Activated CD4-positive, CD25-positive, alpha-beta regulatory T cell treated with anti-CD3 and anti-CD28 coated beads, Interleukin-2, amount 50 U/mL, for 72 hours (primary cell): ENCODE measurements at places on chromosomes 2 and 18.

GRCh38 chr2:64008434-64009009, 10.7 kb downstream of the VPS54 start:
- DNase-seq: no peak

DNA sequence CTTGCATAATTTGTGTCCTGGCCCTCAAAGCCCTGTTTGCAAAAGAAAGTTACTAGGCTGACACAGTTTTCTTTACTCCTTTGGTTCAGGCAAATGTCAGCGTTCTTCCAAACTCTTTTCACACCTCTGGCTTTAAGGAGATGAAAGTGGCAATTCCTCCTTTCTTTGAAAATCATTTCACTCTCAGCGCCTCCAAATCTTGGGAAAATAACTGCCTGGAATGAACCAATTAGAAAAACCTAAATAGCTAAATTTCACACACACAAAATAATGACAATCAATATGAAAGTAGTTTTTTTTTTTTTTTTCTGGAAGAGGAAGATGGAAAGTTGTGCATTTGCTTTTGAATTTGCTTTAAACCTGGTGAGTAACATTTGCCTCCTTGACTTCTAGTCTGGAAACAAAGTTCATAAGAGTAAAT, 1.7 kb downstream of the MEIS1 start:
- no peak for DNase-seq

DNA sequence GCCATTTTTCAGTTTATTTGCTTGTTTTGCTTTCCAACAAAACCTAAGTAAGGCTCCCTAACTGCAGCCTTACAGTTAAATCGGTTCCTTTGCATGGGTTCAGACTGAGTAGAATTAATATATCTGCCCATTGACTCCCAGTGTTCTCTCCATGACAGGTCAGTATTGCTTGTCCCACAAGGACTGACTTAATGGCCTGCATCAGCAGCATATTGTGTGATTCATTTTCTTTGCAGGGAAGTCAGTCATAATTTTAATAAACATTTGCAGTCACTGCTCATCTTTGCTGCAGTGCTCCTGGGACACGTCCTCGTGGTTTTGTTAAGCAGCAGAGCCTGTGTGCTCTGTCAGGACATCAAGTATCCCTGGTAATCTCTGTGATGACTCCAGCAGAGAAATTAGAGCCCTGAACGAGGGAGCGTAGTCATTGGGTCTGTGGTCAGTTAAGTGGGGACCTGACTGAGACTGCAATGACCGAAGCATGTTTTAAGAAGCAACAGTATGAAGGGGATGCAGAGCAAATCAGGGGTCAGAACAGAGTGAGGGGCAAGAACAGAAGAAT, 93.3 kb downstream of the CDH20 start:
- no peak for DNase-seq

DNA sequence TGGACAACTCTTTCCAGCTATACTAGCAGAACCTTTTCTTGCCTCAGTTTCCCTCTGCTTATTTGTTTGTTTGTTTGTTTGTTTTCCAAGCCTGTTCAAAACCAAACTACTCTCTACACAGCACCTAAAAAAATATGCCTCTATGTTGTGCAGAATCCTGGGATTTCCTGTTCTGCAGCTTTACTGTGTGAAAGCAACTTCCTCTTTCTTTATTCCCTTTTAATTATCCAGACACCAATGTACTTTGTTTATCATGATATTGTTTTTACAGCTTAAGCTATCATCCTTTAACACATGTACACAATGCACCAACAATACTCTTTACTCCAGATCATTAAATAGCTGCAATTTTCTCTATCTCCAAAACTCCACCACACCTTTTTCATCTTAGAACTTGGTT, 259.5 kb downstream of the EPHA4 start:
- no peak for DNase-seq

GRCh38 chr2:240189686-240190085, 49.2 kb upstream of the OTOS start:
- no peak for DNase-seq

- no peak for DNase-seq
Observed at GRCh38 chr2:98519851-98520250, 75.2 kb downstream of the INPP4A start.

- no peak for DNase-seq
Observed at GRCh38 chr2:223101340-223102039, 49.5 kb downstream of the KCNE4 start.

DNA sequence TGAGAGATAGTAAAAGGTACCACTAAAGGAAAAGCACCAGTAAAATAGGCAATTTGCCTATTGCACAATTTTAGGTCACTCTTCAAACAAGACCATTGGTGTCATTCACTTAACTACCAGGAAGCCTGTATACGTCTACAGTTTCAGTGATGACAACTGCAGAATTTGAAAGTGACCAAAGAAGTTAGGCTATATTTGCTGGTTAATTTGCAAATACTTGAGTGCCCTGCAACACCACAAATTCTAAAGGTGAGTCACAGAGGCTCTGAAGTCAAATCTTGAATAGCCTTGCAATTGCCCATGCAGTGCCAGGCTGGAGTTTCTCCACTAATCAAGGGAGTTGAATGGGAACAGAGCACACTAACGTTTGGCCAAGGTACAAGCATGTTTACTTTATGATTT, 128.7 kb upstream of the CCDC68 start:
- no peak for DNase-seq

GRCh38 chr2:12705230-12705629, 11.5 kb upstream of the TRIB2 start:
- no peak for DNase-seq

DNA sequence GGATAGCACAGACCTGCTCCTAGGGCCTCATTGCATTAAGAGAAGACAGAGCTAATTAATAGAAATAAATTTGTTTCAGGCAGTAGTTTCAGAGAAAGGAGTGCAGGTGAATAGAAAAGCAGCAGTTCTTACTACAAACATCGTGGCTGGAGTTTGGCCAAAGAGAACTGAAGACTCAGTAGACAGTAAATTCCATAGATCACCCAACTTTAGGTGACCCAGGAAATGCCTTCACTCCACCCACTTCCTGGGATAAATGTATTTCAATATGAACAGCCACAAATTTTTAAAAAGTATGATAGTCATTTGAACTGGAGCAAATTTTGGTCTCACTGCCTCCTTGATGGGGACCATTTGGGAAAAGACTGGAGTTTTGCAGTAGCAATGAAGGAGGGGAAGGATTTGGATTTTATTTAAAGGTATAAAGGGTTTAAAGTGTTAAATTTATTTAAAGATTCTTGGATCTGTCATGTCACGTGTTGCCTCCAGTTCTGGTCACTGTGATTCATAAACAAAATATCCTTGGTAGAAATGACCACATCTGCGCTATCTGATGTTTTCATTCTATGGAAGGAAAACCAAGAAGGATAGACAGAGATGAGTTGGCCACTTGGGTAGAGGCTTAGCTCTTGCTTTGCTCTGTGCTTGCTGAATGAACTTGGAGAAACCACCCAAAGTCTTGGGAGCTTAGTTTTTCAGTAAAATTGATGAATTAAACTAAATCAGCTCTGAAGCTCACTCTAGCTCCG, 390.2 kb downstream of the THSD7B start:
- DNase-seq: no peak

DNA sequence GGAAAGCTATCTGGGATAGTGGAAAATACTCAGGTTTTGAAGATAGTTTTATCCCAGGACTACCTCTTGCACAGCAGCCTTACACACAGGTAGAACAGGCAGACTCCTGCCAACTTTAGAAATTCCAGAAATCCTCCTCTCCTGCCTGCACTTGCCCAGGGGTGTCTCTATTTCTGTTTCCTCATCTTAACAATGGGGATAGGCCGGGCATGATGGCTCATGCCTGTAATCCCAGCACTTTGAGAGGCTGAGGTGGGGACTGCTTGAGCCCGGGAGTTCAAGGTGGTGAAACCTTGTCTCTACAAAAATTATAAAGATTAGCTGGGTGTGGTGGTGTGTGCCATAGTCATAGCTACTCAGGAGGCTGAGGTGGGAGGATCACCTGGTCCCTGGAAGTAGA, 117.0 kb upstream of the ARL5A start:
- DNase-seq: no peak

GRCh38 chr2:36253086-36253485, 102.5 kb upstream of the CRIM1 start:
- DNase-seq: no peak

GRCh38 chr2:222827417-222827816, 33.4 kb upstream of the ACSL3 start:
- DNase-seq: no peak

DNA sequence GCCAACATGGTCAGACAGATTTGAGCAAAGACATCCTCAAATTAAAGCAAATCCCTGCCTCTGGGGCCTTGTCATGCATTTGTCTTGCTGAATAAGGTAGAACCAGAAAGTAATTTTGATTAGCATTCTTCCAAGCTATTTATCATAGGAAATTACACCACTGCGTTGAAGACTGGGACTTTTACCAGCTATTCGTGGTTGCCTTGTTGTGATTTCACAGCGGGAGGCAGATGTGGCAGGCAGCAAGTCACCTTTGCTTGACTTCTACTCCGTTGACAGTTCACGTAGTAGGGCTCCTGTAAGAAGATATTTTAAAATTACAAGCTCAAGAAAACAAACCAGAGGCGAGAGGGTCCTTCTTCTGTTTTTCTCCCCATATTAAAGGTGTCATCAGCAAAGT, 80.6 kb downstream of the EN1 start:
- no peak for DNase-seq

- DNase-seq: no peak
Observed at GRCh38 chr18:75204732-75205513, 4.0 kb downstream of the PTGR3 start.

GRCh38 chr2:108949316-108950239, 39.4 kb downstream of the EDAR start:
- no peak for DNase-seq

DNA sequence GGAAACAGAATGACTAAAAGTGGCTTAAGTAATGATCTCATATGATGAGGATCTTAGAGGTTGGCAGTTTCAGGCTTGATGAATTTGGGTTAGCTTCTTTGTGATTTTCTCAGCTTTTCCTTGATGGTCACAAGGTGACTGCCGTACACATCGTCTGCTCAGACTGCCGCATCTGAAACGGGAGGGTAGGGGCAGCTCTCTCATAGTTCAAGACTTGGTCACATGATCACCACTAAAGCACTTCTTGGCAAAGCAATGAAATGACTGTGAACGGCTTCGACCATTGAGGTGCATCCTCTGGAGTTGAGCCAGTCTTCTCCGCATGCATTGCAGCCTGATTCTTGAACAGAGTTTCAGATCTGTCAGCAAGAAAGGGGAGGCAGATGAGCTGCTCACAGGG, 43.8 kb downstream of the LPIN1 start:
- DNase-seq: no peak

GRCh38 chr2:5479265-5479928, 212.8 kb upstream of the SOX11 start:
- no peak for DNase-seq

DNA sequence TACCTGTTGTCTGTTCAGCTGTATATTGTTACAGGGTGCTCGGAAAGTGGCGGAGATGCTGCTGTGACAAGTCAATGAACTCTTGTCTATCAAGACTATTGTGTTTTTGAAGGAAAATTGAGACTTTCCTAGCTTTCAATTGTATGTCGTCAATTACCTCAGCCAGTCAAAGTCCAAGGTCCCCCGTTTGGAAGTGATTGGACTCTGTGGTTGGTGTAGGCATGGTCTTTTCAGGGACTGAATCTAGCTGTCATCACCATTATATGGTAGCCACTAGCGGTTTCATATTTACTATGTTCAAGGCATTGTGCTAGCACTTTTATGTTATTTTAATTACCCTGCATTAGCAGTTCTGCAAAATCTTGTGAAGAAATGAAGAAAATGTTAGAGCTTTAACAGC, 54.9 kb downstream of the XRCC5 start:
- DNase-seq: no peak

DNA sequence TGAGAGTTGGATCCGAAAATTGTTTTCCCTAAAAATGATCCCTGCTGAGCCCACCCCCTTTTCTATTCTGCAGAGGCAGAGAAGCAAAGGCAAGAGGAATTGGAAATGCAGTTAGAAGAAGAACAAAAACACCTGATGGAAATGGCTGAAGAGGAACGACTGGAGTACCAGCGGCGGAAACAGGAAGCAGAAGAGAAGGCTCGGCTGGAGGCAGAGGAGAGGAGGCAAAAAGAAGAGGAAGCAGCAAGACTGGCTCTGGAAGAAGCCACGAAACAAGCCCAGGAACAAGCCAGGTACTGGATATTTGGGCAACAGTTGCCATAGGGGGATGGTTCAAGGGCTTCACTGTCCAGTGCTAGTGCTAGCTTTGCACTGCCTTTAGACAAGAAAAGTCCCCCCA, 41.7 kb downstream of the SUMO1 start:
- DNase-seq: no peak

GRCh38 chr2:152508446-152508845, 173.5 kb downstream of the FMNL2 start:
- DNase-seq: no peak

- no peak for DNase-seq
Observed at GRCh38 chr2:149568138-149568537, 19.4 kb downstream of the MMADHC start.

- DNase-seq: no peak
Observed at GRCh38 chr2:172420216-172420615, 7.2 kb upstream of the ITGA6 start.

DNA sequence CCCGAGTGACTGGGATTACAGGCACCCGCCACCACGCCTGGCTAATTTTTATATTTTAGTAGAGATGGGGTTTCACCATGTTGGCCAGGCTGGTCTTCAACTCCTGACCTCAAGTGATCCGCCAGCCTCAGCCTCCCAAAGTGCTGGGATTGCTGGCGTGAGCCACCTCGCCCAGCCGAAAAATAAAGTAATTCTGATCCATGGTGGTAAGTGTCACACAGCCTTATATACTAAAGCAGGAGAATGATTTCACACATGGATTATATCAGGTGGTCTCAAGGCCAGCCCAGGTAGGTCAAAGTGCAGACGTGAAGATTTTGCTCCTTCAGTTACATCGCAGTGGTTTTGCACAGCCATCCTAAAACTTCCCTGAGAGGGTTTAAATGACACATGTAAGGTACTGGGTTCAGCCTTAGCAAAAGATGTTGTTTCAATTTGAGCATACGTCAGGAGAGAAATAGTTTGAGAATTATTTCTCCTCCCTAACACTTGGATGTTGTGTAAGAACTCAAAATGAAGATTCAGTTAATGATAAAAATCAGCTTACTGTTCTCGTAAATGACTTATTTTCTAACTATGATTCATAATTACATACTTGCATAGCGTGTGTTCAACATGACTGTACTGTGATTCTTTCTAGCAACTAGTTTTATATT, 93.0 kb upstream of the SLC39A10 start:
- no peak for DNase-seq

DNA sequence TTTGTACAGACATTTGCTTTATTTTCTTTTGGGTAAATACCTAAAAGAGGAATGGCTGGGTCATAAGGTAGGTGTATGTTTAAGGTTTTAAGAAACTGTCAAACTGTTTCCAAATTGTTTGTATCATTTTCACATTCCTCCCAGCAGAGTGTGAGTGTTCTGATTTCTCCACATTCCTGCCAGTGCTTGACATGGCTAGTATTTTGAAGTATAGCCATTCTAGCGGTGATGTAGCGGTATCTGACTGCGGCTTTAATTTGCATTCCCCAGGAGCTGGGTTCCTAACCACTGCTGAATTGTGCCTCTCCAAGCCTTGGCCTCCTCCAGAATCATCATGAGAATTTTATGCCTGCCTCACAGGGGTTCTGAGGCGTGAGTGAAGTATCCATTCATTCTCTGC, 61.8 kb upstream of the ARL4C start:
- DNase-seq: no peak

GRCh38 chr2:101609433-101609832, 88.1 kb upstream of the MAP4K4 start:
- DNase-seq: no peak
